ENCODE measurements at places on chromosomes 4 and X.

GRCh38 chrX:14303891-14304290 is 225.4 kb upstream of the GLRA2 start:
- DNase-seq, result no peak

GRCh38 chr4:140846736-140847135 is 90.6 kb upstream of the TBC1D9 start:
- no peak for DNase-seq

DNA sequence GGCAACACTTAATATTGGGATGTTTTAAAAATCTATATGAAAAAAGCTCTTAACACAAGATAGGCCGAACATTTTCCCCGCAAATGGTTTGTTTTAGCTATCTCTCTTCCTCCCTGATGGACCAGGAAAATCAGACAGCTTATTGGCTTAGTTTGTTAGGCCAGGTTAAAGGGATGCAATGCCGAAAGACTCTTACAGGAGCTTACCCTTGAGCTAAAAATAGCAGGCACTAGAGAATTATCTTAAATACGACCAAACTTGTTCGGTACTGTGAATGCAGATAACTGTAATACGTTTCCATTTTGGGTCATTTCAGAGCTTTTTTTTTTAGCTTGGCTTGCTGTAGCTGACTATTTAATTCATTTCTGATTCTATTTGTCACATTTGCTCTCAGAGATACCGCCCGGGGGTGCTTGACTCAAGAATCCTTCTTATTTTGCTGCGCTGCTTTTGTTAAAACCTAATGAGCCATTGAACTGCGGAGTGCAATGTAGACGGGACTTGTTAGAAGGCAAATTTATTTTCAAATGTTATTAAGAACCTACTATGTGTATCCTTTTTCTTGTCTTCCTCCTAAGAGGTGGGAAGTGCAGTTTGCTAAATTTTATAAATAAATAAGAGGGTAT is 23.3 kb downstream of the PPARGC1A start:
- no peak for DNase-seq

GRCh38 chr4:84917869-84918600 is 48.5 kb downstream of the WDFY3 start:
- DNase-seq, result no peak

GRCh38 chrX:3371163-3371562 is 24.7 kb upstream of the MXRA5 start:
- no peak for DNase-seq
